ENCODE measurements at places on chromosomes 7 and 10.

DNA sequence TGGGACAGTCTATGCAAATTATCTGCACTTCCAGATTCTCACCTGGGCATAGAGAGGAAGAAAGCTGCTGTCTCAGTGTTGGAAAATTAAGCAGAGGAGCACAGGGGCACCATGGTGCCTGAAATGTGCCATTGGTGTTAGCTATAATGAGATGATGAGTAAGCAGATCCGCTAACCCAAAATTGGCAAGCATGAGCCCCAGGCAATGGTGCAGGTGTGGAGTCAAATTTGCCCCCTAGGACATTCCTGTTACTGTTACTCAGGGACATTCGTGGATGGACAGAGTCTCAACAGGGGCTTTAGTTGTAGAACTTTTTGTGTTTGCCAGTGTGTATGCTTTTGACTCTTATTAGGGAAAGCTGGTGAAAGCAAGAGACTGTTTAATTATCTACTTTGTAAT, 385.2 kb upstream of the KLF6 start:
- DNase-seq = no peak

GRCh38 chr10:9819756-9820494, 1197.7 kb upstream of the CELF2 start:
- no peak for DNase-seq

DNA sequence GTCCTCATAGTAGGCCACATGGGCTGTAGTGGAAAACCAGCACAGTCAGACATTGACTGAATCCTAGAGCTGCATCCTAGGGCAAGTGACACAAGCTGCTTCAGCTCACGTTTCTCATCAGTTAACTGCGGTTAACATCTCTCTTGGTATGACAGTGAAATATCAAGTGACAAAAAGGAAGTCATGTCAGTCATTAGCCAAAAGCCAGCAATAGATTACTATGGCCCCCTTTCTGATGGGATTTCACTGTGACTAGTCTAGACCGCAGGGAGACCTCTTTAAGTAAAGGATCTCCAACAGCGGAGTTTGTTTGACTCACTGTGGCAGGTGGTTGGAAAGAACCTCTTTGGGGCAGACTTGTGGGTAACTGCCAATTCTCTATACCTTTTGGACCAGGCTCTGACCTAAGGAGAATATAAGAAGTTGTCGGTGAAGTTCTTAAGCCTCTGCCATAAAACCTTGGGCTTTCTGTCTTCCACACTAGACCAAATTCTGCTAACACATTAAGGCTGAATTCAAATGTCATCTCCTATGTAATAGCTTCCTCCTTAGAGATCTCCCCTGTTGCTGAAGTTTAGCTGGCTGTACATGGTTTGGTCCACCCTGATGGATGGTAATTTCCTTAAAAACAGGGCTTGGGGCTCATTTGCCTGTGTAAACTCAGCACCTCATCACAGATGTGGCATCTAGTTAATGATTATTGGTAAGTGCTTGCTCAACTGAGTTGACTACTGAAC, 115.3 kb downstream of the SGMS1 start:
- peak; percentile 35 for DNase-seq

GRCh38 chr7:20307119-20307518, 23.6 kb upstream of the ITGB8 start:
- DNase-seq = no peak

DNA sequence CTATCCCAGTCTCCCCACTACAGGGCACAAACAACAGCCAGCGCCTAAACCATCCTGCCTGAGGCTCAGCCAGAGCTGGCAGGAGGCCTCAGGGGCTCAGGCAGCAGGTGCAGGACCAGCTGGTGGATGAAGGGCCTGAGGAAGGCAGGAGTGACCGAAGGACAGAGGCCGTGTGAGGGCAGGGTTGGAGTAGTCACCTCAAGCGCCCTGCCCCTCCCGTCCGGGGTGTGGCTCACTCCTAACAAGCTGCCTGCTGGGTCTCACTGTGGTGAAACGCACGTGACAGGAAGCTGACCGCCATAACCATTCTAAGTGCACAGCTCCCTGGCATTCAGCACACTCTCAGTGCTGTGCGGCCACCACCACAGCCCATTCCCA, 281.1 kb downstream of the ELFN1 start:
- DNase-seq = peak; percentile 55

GRCh38 chr10:113947184-113948041, 93.0 kb downstream of the NHLRC2 start:
- DNase-seq = no peak

DNA sequence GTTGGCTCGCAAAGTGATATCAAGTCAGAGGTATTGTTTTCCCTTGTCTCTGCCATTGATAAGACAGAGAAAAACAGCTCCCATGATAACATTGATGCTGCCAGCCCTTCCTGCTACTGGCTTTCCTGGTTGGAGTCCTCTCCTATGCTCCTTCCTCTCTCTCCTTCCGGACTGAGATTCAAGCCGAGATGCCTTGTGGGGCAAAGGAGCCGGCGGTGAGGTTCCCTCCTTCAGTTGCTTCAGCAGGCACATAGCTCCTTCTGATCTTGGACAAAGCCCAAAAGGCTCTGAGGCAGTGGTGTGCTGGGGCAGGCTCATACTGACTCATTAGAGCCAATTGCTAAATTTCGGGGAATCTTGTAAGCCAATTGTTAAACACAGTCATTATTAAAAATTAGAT, 8.8 kb upstream of the ZCCHC24 start:
- DNase-seq = no peak

DNA sequence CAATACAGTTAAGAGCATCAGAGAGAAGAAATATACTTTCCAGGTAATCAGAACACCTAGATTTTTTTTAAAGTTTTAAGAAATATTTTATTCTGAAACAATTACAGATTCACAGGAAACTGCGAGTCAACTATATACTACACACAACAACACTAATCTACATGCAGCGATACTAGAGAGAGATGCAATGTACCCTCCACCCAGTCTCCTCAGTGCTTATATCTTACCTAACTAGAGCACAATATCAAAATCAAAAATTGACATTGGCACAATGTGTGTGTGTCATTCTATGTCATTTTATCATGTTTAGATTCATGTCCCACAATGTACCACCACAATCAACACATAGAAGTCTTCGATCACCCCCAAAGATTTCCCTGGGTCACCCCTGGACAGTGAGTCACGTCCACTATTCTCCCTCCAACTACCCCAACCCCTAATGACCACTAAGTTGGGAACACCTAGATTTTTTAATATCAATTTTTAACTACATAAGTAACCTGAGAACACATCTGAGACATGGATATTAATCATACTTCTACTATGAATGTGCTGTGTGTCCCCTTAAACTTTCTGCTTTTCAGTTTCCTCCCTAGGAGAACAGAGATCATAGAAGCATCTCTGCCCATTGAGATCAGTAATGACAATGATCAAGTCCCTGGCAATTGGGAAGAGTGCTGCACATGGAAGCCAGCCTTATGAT, 86.5 kb downstream of the GSAP start:
- DNase-seq = no peak

DNA sequence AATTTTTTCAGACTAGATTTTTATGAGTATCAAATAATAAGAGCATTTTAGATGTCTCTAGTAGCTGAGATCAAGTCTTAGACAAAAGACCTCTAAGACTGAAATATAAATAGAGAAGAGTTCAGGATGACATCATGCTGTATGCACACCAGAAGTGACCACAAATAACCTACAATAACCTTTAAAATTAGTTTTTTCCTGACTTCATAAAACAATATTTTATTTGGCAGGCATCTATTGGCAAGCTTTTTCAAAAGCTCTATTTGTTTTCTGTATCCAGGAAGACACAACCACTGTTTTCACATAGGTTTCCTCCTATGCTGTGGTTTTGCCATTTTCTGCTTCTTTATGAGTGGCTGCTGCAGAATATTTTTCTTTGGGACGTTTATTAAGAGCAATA, 359.1 kb downstream of the CRPPA start:
- DNase-seq = no peak

DNA sequence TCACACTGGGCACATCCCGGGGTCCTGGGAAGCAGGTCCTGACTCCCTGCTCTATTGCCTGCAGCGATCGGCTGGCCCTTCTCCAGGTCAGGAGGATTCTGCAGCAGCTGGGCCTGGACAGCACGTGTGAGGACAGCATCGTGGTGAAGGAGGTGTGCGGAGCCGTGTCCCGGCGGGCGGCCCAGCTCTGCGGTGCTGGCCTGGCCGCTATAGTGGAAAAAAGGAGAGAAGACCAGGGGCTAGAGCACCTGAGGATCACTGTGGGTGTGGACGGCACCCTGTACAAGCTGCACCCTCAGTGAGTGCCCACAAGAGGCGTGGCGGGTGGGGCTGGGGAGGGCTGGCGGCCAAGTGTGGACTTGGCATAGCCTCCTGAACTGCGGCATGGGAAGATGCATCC, 12.8 kb upstream of the HK1 start:
- no peak for DNase-seq

GRCh38 chr7:46932676-46933424, 649.1 kb downstream of the TNS3 start:
- DNase-seq = no peak

- DNase-seq = no peak
Observed at GRCh38 chr7:78510580-78511188, 712.1 kb downstream of the PHTF2 start.

DNA sequence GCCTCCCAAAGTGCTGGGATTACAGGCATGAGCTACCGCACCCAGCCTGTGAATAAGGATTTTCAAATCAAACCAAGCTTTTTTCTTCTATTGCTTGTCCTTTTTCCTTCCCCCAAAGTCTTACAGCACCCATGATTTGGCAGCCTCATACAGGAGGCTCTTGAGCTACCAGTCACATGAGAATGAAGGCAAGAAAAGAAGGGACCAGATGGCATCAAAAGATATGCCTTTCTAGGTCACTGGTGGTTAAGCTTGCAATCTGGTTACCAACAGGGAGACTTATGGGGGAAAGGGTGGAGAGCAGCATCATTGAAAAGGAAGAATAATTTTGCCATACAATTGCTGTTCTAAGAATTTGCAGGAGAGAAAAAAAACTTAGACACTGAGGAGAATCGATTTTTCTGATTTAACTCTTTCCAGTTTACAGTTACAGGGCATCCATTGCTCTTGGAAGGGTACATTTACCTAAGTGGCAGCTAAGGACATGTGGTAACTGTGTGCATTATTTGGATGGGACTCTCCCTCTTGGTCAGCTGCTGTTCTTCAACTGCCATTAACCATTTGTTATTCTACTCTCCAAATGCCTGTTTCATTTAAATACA, 29.5 kb downstream of the SMNDC1 start:
- DNase-seq = no peak

DNA sequence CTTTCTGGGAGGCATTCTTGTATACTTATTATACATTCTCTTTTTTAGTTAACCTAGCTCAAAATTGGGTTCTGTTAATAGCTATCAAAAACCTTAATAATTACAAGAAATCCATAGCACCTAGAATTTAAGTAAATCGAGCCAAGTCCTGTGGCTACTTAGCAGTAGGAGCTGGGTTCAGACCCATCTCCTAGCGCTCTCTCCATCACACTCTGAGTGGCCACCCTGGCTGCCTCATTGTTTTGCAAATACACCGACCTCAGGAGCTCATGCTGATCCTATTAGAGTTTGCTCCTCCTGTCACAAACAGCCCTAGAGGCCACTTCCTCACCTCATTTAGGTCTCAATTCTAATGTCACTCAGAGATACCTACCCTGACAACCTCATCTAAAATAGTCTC, 46.2 kb upstream of the OSBPL3 start:
- no peak for DNase-seq

DNA sequence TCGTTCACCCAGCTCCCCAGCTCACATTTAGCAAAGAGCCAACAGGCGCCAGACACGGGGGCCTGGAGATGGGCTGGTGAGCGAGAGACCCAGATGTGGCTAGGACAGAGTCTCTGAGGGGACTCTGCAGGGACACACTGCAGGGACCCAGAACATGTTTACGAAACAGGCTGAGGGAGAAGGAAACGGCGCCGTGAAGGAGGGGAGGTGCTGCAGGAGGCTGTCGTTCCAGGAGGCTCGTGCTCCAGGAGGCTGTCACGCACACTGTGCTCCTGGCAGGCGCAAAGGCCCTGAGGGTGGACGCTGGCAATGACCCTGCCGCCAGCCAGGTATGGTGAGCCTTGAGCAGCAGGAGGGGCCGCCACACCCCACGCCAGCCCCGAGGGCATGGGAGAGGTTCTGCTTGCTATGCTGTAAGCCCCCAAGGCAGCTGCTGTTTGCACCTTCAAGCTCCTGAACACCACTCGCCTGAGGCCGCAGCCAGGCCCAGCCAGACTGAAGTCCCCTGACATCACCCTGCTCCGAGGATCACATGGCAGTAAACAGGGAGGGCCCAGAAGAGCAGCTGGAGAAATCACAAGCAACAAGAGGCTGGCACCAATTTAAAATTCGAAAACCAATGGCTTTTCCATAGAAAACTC, 27.3 kb downstream of the ADAP1 start:
- no peak for DNase-seq

DNA sequence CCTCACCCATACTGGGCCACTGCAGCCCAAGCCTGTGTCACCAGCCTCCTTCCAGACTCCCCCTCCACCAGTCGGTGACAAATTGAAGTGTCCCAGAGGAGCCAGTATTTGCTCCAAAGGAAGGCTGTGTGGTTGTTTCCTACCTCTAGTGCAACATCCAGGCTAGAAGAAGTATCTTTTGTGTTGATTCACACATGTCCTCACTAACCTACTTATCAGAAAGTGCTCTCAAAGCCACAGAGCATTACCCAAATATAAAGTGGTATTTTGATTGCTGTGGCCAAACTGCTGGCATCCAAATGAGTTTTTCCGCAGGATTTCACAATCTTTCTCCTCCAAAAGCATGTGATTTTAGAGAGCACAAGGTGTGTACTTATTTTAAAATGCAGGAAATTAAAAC, 134.8 kb downstream of the CUL2 start:
- no peak for DNase-seq

DNA sequence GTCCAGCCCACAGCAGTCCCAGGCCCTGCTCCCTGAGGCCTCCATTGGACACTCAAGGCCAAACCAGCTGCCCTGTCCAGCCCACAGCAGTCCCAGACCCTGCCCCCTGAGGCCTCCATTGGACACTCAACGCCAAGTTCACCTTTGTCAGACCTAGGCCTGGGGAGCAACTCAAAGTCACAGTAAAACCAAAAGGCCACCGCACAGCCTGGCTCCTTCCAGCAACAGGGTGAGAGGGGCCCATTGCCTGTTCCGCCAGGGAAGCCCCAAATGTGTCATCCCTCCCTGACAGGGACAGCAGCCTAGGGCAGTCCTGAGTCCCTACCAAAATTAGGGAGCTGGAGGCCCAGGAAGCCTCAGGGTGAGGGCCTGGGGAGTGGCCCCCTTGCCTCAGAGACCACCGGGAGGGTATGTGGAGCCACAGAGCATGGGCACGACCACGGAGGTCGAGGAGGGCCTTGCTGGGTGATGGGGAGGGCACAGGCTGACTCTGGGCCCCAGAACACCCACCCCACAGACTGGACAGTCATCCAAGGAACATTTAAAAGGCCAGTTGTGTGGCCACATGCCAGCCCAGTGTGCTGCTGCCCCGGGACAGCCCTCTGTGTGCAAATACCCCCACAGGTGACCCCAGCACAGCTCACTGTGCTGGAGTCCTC, 66.5 kb upstream of the PPP2R2D start:
- no peak for DNase-seq

DNA sequence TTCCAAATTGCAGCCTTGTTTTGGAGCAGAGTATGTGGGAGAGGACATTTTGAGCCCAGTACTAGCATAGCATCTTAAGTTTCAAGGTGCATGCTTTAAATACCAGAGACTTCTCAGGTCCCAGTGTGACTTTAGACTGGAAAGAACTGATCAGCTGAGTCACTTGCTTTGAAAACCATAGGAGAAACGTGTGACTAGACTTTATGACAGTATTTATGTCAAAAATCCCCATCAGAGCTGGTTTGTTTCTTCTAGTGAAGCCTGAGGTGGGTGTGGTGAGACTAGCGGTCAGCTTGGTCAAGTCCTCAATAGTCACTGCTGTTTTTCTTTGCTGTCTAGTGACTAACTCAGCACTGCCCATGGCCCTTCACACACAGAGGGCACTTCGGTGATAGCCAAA, 724.2 kb downstream of the GATA3 start:
- no peak for DNase-seq

Data from activated CD4-positive, alpha-beta T cell treated with anti-CD3 and anti-CD28 coated beads, Interleukin-2, amount 10 ng/mL, durations not matched to agents 7 days and 5 days (primary cell).